ENCODE measurements at places on chromosomes 16 and 17.

DNA sequence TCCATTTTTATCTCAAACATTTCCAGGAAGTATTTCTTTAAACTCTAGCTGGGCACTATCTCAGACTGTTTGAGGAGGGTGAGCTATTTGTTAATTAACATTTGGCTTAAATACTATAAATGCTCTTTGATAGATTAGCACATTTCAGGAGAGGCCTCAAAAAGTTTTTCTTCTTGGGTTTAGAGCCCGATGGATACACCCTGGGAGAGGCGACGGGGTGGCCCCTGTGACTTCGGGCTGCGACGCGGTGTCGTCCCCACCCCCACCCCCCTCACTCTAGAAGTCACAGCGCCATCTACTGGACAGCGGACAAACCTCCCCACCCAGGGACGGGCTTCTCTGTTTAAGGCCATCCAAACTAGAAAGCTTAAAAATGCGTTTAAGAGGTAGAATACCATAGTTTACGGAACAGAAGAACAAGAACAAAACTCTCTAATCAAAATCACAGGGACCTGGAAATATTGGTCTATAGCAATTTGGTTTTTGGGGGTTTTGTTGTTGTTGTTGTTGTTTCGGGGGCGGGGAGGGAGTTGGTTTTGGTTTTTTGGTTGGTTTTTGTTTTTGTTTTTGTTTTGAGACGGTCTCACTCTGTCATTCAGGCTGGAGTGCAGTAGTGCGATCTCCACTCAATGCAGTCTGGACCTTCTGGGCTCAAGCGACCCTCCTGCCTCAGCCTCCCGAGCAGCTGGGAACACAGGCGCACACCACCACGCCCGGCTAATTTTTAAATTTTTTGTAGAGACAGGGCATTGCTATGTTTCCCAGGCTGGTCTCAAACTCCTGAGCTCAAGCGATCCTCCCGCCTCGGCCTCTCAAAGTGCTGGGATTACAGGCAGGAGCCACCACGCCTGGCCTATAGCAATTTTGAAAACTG is 254.4 kb downstream of the C16orf95 start:
- DNase-seq = no peak

DNA sequence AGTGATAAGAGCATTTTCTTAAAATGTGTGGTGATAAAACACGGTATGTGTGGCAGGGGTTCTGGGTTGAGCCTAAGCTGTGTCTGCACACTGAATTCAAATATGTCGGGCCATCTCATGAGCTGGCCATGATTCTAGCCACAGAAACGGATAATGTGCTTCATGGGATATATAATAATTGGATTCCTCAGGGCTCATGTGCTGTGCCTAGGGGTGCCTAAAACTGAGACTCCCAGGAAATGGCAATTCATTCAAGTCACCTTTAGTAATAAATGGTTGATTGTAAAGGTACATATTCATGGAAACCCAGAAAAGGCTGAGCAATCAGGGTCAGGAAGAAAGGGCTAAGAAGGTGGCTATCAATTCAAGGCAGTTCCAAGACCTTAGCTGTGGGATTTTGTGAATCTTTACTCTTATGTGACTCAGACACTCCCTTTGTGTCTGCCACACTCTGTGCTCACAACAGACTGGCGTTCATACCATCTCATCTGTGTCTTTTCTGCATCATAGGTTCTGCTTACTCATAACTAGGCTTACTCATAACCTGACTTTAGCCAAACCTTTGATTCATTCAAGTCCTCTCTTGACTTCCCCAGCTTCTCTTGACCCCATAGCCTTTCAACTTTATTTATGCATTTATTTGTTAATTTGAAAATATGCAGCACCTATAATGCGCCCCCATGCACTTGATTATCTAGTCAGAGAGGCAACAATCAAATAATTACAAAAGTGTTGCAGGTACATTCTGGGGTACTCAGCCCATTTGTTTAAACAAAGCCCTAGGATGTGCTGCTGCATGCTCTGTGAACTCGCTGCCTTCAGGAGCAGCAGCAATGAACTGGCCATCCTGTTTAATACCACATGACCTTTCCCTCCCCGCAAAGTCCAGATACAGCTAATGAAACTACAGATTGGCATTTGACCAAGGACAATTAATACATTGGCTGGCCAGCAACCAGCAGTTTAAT is 28.4 kb upstream of the MED13 start:
- DNase-seq = peak; percentile 74

DNA sequence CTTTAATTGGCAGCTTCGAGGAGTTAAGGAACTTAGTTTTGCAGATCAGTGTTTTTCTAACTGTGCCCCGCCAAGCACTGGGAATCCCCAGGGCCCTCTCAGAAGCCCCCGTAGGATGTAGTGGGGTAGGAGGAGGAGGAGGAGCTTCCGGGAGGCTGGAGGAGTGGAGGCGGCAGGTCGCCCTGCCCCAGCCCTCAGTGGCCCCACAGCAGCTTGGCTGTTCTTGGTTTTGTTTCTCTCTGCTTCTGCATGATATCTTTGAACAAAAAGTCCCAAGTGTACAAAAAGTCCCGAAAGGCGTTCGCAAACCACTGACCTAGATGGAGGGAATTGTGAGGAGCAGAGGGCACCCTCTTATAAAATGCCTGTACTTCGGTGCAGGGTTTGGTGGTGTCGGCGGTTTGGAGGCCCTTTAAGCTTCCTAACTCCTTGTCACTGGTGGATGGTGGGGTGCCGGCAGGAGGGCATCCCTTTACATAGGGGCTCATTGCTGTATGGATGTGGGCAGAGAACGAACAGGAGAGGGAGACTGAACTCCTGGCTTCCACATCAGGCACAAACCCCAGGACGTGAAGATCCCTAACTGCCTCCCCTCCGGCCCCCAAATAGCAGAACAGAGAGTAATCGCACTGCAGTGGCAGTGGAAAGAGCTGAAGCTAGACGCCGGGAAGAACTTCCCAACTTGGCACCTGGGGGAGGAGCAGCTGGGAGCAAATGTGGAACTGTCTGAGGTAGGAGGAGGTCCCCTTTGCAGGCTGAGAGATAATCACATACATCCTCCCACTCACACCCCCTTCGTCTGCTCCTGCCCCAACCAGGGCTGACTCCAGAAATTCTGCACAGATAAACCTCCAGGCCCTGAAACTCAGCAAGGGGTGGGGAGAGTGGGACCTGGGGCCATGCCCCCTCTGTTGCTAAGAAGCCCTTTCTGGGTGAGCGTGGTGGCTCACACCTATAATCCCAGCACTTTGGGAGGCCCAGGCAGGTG is 20.1 kb downstream of the EPOP start:
- DNase-seq = no peak

GRCh38 chr17:47239967-47240651 is 13.5 kb upstream of the ITGB3 start:
- DNase-seq = peak; percentile 96

DNA sequence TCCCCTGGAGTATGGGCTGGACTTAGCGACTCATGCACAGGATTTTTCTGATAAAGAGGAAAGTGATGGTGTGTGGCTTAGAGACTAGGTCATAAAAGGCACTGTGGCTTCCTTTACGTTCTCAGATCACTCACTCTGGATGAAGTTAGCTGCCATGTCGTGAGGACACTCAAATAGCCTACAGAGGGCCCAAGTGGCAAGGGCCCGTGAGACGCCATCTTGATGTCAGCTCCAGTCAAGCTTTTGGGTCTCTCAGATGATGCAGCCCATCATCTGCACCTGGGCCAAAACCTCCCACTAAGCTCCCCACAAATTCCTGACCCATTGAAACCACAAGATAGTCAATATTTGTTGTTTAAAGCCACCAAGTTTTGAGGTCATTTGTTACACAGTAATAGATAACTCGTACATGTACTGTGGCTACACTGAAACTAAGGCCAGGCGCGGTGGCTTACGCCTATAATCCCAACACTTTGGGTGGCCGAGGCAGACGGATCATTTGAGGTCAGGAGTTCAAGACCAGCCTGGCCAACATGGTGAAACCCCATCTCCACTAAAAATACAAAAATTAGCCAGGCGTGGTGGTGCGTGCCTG is 14.7 kb downstream of the ST6GALNAC2 start:
- no peak for DNase-seq

DNA sequence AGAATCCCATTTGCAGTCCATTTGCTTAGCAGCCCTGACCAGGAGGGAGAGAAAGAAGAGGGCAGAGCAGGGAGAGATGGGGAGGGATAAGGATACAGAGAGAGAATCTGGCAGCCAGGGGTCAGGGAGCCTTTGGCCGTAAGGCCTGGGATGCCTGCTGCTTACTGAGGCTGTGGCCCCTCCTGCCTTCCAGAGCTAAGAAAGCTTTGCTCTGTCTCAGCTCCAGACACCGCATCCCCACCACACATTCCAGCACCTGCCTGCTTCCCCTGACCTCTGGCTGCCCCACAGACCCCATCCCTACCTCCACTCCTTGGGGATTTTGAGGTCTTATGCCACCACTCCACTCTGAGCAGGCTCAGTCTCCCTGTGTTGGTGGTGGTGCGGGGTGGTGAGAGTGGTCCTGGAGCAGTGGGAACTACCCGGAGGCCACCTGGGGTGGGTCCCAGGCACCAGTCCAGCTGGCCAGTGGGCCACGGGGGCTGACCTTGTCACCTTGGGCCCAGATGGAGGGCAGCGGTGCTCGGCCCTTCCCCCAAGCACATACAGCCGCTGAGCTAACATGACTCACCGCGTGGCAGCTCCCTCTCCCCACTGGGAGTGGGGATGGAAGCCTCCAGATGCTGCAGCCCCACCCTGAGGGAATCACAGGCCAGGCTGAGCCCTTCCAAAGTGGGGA is 58.3 kb downstream of the RAI1 start:
- no peak for DNase-seq

DNA sequence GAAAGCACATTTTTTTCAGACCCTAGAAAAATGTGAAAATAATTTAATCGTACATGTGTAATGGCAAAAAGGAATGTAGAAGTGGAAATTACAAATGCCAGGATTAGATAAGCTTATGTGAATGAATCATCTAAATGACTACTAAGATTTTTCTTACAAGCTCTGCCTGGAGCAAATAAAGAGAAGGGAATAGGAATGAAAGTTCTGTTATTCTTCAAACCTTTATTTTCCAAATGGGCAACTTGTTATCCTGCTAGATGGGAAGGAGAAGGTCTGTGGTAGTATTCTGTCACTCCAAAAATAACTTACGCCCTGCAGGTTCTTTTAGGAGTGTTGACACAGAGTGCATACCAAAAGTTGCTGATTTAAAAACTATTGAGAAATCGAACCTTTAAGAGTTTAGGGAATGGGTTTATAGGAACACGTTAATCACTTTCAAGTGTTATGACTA is 9.7 kb downstream of the CTCF start:
- DNase-seq = no peak

DNA sequence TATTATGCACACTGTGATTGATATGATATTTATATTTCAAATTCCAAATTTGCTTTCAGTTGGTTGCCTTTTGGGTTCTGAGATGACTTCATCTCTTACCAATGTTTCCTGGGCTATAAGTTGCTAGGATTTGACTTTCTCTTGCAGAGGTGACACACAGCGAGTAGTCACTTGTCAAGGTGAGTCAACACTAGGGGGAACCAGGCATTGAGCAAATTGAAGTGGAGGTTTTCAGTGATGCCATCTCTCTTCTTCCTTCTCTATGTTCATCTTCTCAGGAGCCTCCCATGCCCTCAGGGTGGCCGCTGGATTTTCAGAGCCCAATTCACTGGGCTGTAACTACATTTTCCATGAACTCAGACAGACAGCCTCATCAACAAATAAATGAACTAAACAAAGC is 6.0 kb upstream of the CPD start:
- DNase-seq = no peak

- peak; percentile 97 for DNase-seq
These were observed 33.9 kb downstream of the ANKFY1 start for GRCh38 chr17:4229627-4230541.

DNA sequence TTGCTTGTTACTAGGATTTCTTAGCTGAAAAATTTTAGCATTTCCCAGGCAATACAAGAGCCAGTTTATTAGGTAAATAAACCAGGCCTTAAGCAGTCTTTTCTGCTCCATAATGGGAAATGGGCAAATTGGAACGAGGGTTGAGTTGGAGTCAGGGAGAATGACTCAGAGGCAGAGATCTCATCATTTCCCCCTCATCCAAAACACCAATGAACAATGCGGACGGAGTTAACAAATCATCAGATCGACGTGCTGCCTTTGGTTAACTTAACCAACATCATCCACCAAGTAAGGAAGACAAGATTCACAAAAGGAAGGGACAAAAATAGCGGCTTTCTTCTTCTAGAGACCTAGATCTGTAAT is 243.5 kb downstream of the STX8 start:
- DNase-seq = no peak

DNA sequence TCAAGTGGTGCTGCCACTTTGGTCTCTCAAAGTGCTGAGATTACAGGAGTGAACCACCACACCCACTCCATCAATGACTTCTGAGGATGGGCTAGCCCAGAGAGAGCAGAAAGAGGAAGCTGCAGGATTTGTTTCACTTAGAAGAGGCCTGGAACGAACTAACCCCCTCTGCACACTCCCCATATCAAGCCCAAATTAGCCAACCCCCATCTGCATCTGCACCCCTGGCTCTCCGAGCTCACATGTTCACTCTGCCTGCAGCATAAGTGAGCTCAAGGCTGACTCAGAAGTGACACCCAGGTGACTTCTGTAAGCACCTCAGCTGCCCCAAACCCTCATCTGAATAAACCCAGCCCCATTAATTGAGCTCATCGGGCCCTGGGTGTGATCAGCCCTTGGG is 4.8 kb downstream of the SCNN1G start:
- DNase-seq = no peak

DNA sequence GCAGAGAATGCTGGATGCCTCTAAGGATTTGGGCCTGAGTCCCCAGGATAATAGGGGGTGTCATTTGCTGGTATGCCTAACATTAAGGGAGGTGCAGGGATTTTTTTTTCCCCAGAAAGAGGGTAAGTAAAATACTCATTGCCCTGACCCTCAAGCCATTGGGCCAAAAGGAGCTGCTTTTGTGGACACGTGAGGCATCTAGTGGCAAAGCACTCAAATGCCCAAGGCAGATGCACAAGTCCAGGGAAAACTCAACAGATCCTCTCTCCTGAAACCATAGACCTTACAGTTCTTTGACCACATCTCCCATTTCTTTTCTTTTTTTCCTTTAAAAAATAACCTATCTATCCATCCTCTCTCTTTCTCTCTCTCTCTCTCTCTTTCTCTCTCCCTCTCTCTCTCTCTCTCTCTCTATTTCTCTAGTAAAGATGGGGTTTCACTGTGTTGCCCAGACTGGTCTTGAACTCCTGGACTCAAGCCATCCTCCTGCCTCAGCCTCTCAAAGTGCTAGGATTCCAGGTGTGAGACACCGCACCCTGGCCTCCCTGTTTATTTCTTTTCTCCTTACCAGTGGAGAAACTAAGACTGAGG is 11.8 kb downstream of the IRX5 start:
- DNase-seq = no peak

DNA sequence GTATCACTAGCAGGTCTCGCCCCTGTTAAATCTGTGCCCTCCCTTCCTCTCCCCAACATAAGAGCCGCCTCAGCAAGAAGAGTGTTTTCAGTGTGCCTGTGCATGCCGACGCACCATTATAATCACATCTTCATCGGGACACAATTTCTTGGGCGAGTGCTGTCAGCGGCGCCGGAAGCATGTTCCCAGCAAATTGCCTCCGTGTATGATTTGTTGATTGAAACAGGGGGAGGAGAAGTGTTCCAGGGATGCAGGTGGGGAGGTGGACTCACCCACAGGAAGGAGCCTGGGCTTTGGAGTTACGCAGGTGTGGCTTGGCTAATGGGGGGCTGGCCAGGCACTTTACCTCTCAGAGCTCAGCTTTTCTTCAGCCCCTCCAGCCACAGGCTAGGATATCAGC is 53.6 kb downstream of the SPACA3 start:
- no peak for DNase-seq

- no peak for DNase-seq
These were observed 13.7 kb downstream of the B9D1 start for GRCh38 chr17:19348806-19349205.

- DNase-seq = no peak
These were observed 12.9 kb downstream of the ITGAX start for GRCh38 chr16:31367853-31368252.

GRCh38 chr16:69399361-69399760 is 13.6 kb upstream of the TERF2 start:
- no peak for DNase-seq

All from skeletal muscle cell (primary cell).